ENCODE measurements at places on chromosomes 3 and 15.

- DNase-seq: no peak
Observed at GRCh38 chr3:17905996-17906395, 163.6 kb upstream of the TBC1D5 start.

GRCh38 chr3:149234671-149235245 lies 13.1 kb upstream of the CP start:
- no peak for DNase-seq

- DNase-seq: peak; percentile 50
Observed at GRCh38 chr15:51499379-51499976, 123.1 kb downstream of the DMXL2 start.

- no peak for DNase-seq
Observed at GRCh38 chr15:53835309-53835708, 75.8 kb upstream of the WDR72 start.

- peak; percentile 62 for DNase-seq
Observed at GRCh38 chr3:66195347-66195783, 25.4 kb upstream of the SLC25A26 start.

GRCh38 chr3:48826451-48826850 lies 21.2 kb downstream of the PRKAR2A start:
- no peak for DNase-seq

GRCh38 chr15:85771781-85772445 lies 22.8 kb downstream of the KLHL25 start:
- DNase-seq: no peak

DNA sequence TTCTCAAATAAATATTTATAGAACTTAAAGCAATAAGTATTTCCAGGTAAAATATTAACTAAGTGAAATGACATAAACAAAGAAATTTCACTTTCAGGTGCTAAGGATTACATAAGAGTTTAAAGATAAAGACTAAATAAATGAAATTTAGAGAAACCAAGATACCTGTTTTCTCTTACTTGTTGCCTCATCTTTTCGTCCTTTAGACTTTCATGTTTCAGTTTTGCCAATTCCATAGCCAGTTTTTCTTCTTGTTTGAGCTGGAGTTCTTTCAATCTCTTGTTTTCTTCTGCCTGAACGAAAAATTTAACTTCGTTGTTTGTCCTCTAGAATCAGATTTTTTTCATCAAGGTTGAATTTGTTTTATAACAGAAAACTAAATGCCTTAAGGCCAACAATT lies 8.7 kb downstream of the MNS1 start:
- DNase-seq: no peak

DNA sequence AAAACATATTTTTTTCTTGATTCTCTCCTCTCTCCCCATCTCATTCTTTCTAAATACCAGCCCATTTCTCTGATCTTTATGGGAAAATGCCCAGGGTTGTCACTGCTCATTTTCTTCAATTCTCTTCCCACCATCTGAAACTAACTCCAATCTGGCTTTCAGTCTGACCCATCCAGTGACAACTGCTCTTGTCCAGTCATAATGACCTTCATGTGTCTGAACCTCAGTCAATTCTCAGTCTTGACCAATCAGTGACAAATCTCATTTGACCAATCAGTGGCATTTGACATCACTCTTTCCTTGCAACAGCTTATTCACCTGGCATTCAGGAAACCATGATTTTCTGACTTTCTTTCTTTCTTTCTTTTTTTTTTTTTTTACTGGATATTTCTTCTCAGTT lies 15.1 kb downstream of the VEPH1 start:
- DNase-seq: no peak

DNA sequence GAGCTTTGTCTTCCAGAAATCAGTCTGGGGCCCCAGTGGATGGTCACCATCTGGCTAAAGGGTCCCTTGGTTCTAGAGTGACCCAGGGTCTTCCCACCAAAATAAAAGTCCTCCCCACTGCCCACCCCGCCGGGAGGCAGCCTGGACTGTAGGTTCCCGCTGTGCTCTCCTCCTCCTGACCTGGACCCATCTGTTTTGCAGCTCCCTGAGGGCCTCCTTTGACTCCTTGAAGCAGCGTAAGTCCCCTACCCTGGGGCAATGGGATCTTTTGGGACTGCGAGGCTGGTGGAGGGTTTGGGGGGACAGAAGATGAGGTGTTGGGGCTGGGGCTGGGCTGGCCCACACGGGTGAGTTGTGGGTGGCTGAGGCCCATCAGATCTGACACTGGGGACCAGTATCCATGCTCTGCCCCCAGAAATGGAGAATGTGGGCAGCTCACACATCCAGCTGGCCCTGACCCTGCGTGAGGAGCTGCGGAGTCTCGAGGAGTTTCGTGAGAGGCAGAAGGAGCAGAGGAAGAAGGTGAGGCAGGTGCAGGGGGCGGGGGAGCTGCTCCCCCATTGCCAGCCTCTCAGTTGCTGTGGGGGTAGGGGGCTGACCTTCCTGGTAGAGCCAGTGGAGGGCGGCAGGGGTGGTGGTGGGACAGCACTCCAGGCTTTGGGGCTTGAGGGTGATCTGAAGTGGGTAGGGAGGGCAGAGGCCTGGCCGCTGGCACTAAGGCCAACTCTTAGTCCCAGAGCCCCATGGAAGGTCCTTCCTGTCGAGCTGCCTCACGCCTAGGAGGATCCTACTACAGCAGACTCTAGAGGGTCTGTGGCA lies 30.4 kb downstream of the PSTPIP1 start:
- no peak for DNase-seq

DNA sequence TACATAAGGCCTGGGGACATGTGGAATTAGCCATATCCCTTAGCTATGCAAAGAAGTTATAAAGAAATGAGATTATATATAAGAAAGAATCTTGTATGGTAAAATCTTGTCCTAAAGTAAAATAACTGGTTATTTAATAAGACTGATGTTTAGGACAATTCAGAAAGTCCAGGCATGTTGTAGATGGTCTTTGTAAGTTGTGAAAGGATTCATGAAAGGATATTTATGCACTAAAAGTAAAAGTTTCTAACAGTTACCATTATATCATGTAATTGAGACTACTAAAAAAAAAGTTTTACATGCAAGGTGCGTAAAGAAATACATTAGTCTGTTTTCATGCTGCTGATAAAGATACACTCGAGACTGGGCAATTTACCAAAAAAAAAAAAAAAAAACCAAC lies 146.3 kb downstream of the FMN1 start:
- peak; percentile 10 for DNase-seq

GRCh38 chr3:98322101-98322500 lies 31.6 kb upstream of the OR5K4 start:
- no peak for DNase-seq

- peak; percentile 38 for DNase-seq
Observed at GRCh38 chr3:52682016-52682415, 3.7 kb downstream of the PBRM1 start.

All from HCT116 (cell line).